ENCODE measurements at places on chromosomes 13 and 19. TPM values are rescaled to one million over a fixed set of nuclear protein-coding genes. Genes with fewer than 3 reads are reported as not detected.

The STARD13 gene
- total RNA-seq, result 47.7 TPM

DNA sequence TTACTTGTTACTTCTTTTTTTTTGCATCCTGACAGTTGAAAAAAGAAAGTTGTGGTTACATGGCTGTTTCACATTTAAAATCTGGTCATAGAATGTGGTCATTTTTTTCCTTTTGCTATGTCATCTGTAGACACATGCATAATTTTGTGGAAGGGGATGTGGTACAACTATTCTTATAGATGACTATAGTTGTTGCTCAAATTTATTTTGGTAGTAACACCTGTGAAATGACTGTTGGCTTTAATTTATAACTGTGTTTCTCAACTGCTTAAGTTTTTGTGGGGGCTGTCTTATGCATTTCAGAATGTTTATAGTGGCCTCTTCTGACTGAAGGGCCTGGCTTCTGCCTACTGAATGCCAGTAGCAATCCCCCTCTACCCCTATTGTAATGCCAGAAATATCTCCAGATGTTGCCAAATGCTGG is 130.5 kb downstream of the PAN3 start:
- no peaks in the 10 kb centered on the region for H3K36me3 ChIP-seq
- no peaks in the 10 kb centered on the region for H3K27me3 ChIP-seq
- H3K4me3 ChIP-seq, result no peak overlapping the region
- H3K27ac ChIP-seq, result no peak overlapping the region

DNA sequence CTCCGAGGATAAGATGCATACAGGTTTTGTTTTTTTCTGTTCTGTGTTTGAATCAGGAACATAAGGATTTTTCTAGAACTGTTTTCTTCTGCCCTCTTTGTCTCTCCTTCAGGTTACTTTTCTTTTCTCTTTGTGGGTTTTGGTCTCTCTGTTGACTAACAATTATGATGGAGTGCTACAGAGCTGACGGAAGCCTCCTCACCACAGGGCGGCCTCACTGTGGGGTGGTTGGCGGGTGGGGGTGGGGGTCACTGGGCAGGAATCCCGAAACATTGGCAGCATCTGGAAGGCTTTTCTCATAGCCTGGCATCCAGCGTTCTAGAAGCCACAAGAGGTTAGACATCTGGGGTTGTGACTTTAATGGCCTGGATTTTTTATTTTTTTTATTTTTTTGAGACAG is 12.0 kb upstream of the MATK start:
- peaks cover 19% of the 10 kb centered on the region for H3K27me3 ChIP-seq
- no peak overlapping the region for H3K4me3 ChIP-seq
- H3K4me1 ChIP-seq, result no peaks in the 10 kb centered on the region
- DNase-seq, result no peak
- H3K36me3 ChIP-seq, result no peaks in the 10 kb centered on the region

- peaks cover 25% of the 10 kb centered on the region for H3K27me3 ChIP-seq
- peak; percentile 17 for DNase-seq
- H3K27ac ChIP-seq, result no peak overlapping the region
- H3K36me3 ChIP-seq, result no peaks in the 10 kb centered on the region
These were observed 519 bp downstream of the PTPRS start for GRCh38 chr19:5339950-5340636.

The CPB2 gene
- total RNA-seq, result not detected

The N4BP2L1 gene
- 1.8 TPM for total RNA-seq

GRCh38 chr19:5083547-5083965 is 114.6 kb downstream of the KDM4B start:
- peaks cover 34% of the 10 kb centered on the region for H3K36me3 ChIP-seq
- H3K4me3 ChIP-seq, result no peak overlapping the region
- DNase-seq, result no peak

The IFNL1 gene
- not detected for total RNA-seq

The SH2D3A gene
- not detected for total RNA-seq

The ZNF71 gene
- total RNA-seq, result 9.6 TPM

GRCh38 chr13:101529422-101529821 is 76.9 kb downstream of the ITGBL1 start:
- H3K27ac ChIP-seq, result no peak overlapping the region
- H3K4me1 ChIP-seq, result peaks cover 20% of the 10 kb centered on the region
- no peak for DNase-seq
- no peaks in the 10 kb centered on the region for H3K36me3 ChIP-seq
- H3K27me3 ChIP-seq, result no peaks in the 10 kb centered on the region

The FCER2 gene
- total RNA-seq, result not detected

DNA sequence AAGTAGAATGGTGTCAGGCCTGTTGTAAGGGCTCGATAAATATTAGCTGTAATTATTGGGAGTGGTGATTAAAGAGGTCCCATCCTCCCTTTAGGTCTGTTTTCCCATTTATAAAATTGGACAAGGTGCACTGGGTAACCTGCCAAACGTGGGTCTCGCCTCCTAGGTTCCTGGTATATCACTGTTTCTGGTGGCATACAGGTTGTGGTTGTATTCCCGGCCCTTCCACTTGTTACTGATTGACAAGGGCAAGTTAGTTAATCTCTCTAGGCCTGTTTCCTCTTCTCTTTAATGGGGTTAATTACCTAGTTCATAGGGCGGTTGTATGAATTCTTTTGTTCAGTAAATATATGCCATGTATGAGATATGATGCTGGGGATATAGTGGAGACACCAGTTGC is 1.5 kb downstream of the PPP2R1A start:
- no peak for DNase-seq
- peaks cover 9% of the 10 kb centered on the region for H3K36me3 ChIP-seq
- peaks cover 16% of the 10 kb centered on the region for H3K4me1 ChIP-seq

GRCh38 chr13:31495336-31495735 is 244.0 kb upstream of the RXFP2 start:
- no peak overlapping the region for H3K4me3 ChIP-seq
- no peaks in the 10 kb centered on the region for H3K4me1 ChIP-seq
- H3K27me3 ChIP-seq, result no peaks in the 10 kb centered on the region
- no peak overlapping the region for H3K27ac ChIP-seq
- no peaks in the 10 kb centered on the region for H3K36me3 ChIP-seq

DNA sequence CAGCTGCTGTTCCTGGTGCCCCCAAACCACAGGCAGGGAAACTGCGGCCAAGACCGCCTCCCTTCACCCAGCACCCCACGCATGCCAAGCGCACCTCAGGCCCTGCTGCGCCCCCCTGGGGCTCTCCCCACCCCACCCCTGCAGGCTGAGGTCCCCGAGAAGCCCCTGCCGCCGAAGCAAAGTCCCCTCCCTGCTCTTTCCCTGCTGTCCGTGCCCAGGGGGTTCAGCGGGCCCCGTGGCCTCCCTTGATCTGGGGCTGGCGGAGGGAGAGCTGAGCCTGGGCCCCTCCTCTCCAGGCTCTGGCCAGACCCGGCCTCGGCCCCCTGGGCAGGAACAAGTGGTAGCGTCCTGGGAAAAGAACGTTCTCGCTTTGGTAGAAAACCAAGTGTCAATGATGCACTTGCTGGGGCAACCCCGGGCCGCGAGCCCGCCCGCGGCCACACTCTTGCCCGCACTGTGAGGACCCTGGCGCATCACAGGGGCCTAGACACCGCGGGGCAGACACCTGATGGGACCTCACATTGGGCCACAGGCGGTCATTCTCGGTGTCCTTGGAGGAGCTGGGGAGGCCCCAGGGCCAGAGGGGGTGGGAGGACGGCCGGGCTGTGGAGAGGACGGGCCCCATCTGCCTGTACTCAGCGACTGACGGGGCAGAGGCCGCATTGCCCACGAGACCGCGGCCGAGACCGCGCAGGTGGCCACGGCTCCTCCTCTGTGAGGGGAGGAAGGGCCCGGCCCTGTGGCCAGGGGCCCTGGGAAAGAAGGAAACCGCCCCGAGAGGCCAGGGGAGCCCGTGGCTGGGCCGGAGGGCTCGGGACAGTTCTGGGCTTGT is 29.0 kb downstream of the GPX4 start:
- H3K27me3 ChIP-seq, result no peaks in the 10 kb centered on the region
- peaks cover 19% of the 10 kb centered on the region for H3K4me1 ChIP-seq
- no peak for DNase-seq
- H3K4me3 ChIP-seq, result peak overlapping the region; percentile 79
- peaks cover 1% of the 10 kb centered on the region for H3K36me3 ChIP-seq
- peak overlapping the region; percentile 92 for H3K27ac ChIP-seq

The ZNF471 gene
- 3.1 TPM for total RNA-seq

The PNMA8B gene
- not detected for total RNA-seq

GRCh38 chr13:41212881-41213280 is 18.5 kb upstream of the KBTBD7 start:
- no peak overlapping the region for H3K4me3 ChIP-seq
- no peak overlapping the region for H3K27ac ChIP-seq
- H3K36me3 ChIP-seq, result no peaks in the 10 kb centered on the region
- H3K27me3 ChIP-seq, result no peaks in the 10 kb centered on the region
- DNase-seq, result no peak

DNA sequence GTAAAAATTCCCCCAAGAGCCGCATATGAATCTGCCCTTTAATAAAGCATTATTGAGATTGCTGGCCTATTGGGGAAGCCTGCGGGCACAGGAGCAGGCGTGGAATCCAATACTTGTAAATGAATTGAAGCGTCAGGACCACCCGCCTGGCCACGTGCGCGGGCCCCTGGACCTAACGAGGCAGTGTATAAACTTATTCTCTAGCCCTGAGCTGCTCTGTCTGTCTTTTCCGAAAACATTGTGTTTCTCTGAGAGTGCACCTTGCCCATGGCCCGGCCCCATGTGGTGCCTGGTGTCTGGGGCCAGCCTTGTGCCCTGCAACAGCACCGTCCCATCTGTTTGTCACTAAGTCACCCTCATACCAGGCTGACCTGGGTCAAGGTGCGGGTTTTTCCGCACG is 14.4 kb downstream of the UBXN6 start:
- peaks cover 10% of the 10 kb centered on the region for H3K36me3 ChIP-seq
- H3K27ac ChIP-seq, result no peak overlapping the region
- no peaks in the 10 kb centered on the region for H3K4me1 ChIP-seq
- H3K27me3 ChIP-seq, result no peaks in the 10 kb centered on the region
- no peak overlapping the region for H3K4me3 ChIP-seq
- no peak for DNase-seq

- no peak for DNase-seq
- no peak overlapping the region for H3K27ac ChIP-seq
- H3K27me3 ChIP-seq, result peaks cover 38% of the 10 kb centered on the region
- peaks cover 2% of the 10 kb centered on the region for H3K4me1 ChIP-seq
- no peak overlapping the region for H3K4me3 ChIP-seq
- no peaks in the 10 kb centered on the region for H3K36me3 ChIP-seq
These were observed 129.0 kb downstream of the IRS2 start for GRCh38 chr13:109657395-109657794.

The UBE2S gene
- total RNA-seq, result 257 TPM

The FBXO27 gene
- total RNA-seq, result 6.5 TPM

GRCh38 chr19:35609851-35610353 is 2.6 kb upstream of the HAUS5 start:
- no peak overlapping the region for H3K4me3 ChIP-seq
- no peak for DNase-seq
- H3K4me1 ChIP-seq, result peaks cover 3% of the 10 kb centered on the region
- no peaks in the 10 kb centered on the region for H3K36me3 ChIP-seq
- no peaks in the 10 kb centered on the region for H3K27me3 ChIP-seq
- H3K27ac ChIP-seq, result no peak overlapping the region

The ATCAY gene
- total RNA-seq, result not detected

The SIGLEC12 gene
- total RNA-seq, result not detected

DNA sequence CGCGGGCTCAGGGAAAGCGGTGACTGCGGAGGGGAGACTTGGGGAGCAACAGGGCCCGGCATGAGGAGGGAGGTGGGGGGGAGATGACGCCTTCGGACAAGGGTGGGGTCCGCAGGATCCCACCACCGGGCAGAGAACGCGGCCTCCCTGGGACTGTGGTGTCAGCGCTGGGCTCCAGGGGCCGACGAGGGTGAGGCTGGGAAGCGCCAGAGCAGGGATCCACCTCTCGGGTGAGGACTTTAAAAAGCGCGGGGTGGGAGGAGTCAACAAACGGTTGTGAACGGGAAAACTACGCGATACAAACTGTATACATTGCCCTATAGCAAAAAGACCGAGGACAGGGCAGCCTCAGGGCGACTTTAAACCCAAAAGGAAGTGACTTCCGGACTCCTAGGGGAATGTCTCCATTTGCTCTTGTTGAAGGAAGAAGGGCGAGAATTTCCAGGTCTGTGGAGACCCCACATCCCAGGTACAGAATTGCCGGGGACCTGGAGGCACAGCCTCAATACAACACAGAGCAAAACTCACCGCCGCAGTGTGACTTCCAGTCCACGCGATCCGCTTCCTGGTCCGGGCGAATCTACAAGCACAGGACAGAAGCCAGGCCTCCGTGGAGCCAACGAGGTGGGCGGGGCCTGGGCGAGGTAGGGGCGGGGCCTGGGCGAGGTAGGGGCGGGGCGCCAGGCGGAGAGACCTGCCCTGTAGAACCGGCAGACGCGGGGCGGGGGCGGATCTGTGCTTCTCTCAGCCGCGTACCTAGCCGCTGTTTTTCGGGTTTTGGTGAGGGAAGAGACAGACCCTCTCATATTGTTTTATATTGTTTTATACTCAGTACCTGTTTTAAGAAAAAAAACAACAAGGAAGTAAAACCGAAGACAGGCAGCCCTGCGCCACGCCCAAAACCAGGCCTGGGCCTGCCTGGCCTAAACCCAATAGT is at the start of gene ZNF888:
Gene ZNF888 (minus strand): TSS at position 588 of the 937 bp plus-strand sequence. CDS start 5,555 bp downstream, outside the sequence.
- no peaks in the 10 kb centered on the region for H3K4me1 ChIP-seq
- peak within 1 kb of the TSS; percentile 65 for H3K27ac ChIP-seq
- peak within 1 kb of the TSS; percentile 46 for H3K4me3 ChIP-seq
- H3K27me3 ChIP-seq, result no peaks in the 10 kb centered on the region
- peak; percentile 86 for DNase-seq

DNA sequence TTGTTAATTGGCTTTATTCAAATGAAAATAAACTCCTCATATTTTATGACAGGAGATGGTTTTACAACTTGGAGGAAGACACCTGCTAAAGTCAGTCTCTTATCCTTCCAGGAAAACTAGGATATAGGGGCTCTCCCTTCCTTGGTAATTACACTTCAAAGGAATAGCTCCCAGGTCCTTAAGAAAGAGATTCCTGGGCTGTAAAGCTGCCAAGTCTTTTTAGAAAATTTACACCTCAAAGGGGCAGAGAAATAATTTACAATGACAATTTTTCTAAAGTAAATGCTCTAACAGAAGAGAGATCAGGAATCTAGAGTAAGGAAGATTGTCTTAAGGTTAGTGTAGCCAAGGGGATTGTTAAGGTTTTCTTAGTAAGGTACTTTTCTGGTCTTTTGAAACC is 1359.0 kb downstream of the OLFM4 start:
- DNase-seq, result no peak
- no peak overlapping the region for H3K4me3 ChIP-seq
- no peaks in the 10 kb centered on the region for H3K4me1 ChIP-seq
- no peak overlapping the region for H3K27ac ChIP-seq

DNA sequence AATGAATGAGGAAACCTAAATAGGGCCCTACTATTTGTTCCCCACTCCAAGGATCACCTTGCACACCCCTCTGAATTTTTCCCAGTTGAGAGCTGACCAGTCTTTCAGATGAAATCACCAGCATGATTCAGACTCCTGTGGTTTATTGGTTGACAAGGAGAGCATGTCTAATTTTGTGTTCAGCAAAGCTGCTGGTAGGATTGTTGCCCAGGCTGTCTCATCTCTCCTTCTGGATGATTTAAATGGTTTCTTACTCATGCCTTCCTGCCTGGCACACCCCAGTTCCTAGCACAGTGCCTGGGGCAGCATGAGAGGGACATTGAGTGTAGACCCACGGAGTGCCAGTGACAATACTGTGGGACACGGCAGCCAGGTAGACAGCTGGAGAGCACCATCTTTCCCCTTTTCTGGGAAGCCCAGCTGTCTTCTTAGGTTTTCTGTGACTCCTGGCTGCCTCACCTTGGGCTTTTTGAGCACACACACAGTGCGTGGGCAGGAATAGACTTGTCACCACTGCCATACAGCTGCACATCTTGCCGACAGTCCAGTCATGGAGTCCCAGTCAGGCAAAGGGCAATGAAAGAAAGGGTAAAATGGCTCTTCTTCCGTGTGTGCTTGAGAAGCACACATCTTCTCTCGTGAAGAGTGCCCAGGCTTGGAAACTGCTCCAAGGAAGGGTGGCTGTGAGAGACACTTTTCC is 12.3 kb downstream of the FGF9 start:
- no peak overlapping the region for H3K4me3 ChIP-seq
- no peak for DNase-seq
- no peaks in the 10 kb centered on the region for H3K4me1 ChIP-seq
- peaks cover 7% of the 10 kb centered on the region for H3K27me3 ChIP-seq

The PSG3 gene
- not detected for total RNA-seq
